ENCODE measurements at places on chromosomes 5 and 9.
A peak's percentile ranks its signal among the peaks of the same experiment; 100 is the strongest.

DNA sequence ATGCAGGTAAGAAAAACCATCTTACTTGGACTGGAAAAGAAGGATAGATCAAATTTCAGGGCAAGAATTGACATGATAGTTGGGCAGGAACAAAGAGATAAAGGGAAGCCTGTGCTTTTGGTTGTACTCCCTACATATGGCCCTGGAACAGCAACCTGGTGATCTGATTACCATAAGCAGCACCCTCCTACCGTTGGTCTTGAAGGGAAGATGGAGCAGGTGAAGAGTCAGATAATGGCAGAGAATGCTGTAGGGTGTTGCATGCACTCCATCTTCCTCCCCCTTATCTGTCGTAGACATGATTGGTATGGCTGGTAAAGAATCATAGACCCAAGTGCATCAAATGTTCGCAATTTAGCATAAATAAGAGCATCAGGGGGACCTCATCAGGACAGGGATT, 4.7 kb downstream of the IRGM start:
- no peak for DNase-seq

- DNase-seq = no peak
These were observed 792.1 kb downstream of the BRINP1 start for GRCh38 chr9:118577121-118577520.

DNA sequence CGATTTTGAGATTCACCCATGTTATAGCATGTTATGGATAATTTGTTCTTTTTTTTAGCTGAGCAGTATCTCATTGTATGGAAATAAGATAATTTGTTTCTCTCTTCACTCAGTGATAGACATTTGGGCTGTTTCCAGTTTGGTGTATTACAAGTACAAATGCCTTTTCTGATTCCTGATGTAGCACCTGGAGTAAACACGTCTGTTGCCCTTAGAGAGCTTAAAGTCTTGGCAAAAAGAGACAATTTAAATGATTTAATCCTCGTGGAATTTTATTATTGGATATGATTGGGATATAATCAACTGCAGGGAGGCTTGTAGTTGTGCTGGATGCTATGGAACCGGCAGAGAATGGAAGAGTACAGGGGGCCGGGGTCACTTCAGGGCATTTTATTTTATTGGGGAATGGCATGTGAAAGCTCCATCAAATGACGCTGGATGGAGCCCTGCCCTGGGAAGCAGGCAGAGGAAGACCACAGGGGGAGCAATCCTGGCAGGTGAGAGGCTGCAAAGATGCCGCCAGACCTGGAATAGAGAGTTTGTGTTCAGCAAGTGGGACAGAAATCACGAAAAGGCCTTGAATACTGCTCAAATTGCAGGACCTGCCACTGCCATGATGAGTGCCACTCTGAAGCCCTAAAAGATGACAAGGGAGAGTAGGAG, 31.0 kb upstream of the TGFBI start:
- DNase-seq = no peak

GRCh38 chr5:38692781-38693527, 136.5 kb upstream of the LIFR start:
- no peak for DNase-seq

GRCh38 chr5:62231576-62231975, 74.4 kb upstream of the KIF2A start:
- DNase-seq = no peak

DNA sequence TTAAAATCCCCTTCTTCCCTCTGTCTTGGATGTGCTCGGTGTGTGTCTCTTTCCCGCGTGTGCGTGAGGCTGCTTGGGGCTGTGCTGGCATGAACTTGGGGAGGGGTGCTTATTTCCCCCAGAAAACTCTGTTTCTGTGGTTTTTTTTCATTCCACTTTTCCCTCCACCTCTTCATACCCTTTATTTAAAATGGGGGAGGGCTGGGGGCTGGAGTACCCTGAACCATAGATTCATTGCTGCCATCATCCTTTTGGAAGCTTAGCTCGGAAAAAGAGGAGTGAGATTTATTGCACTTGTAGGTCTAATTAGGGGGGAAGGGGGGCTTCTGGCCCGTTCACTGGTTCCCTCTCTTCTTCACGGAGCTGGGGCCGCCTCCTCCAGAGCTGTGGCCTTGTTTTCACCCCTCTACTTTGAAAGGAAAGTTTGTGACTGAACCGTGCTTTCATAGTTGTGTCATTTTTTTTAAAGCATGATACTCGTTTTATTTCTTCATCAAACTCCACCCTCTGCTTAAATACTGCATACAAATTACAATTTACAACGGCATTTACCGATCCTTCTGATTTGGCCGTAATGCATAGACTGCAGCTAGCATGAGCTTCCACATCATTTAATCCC, 2.9 kb downstream of the NR2F1 start:
- peak; percentile 69 for DNase-seq
